Hematopoietic multipotent progenitor cell treated with erythropoietin and hydrocortisone succinate and interleukin-3 and kit ligand, for 17 days (in vitro differentiated cells): ENCODE measurements at places on chromosomes 12 and 14.

GRCh38 chr12:6199531-6200255, 507 bp upstream of the CD9 start:
- no peak for DNase-seq

DNA sequence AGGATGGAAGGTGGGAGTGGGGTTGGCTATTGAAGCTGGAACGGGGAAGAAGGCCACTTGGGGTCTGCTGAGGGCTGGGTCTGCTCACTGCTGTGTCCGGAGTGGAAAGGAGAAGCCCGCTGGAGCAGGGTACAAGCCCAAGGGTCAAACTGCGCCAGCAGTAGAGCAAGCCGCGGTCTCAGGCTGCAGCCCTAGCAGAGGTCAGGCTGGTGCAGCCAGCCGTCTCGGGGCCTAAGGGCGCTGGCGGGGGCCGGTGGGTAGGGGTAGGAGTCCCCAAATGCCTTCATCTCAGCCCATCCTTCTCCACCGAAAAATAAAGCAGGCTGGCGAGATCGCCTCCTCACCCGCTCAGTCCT, 718 bp upstream of the JDP2 start:
- DNase-seq: no peak

GRCh38 chr14:93322929-93323599, 9.8 kb downstream of the BTBD7 start:
- peak; percentile 77 for DNase-seq

GRCh38 chr12:124732275-124733075, 131.2 kb downstream of the SCARB1 start:
- no peak for DNase-seq
